ENCODE measurements at places on chromosomes 2 and 18.

DNA sequence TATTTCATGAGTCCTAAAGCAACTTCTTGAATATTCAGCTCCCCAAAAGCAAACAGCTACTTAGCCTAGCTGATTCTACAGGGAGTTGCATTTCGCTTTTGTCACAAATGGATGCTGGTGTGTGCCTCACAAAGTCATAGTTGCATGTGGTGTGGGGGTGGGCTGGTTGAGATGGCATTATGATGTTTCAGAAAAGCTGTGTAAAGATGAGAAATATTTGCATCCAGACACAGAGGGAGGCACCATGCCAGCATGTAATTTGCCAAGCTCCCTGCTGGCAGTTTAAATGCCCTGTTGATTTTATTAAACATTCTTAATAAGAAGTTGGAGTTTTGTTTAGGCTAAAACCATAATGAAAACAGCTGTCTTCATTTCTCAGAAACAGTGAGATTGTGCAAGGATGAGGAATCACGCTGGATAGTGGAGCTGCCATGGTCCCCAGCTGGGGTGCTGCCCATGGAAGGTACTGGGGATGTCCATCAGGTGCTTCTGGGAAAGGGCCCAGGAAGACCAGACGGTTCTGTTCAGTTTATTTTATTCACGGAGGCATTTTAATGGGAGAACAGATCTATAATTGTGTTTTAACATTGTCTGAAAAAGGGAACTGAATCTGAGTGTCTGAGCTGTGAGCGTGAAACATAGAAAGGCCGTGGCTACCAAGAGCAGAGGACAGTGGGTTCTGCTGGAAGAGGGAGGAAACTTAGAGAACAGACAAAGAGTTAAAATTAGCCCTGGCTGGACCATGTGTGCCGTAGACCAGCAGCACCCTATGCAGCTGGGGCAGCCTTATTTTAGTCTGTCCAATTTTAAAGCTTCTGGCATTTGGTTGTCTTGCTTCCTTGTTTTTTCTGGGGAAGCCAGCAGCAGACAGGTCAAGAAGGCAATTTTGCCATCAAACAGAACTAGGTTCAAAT lies 177.1 kb downstream of the FAM210A start:
- DNase-seq, result no peak

DNA sequence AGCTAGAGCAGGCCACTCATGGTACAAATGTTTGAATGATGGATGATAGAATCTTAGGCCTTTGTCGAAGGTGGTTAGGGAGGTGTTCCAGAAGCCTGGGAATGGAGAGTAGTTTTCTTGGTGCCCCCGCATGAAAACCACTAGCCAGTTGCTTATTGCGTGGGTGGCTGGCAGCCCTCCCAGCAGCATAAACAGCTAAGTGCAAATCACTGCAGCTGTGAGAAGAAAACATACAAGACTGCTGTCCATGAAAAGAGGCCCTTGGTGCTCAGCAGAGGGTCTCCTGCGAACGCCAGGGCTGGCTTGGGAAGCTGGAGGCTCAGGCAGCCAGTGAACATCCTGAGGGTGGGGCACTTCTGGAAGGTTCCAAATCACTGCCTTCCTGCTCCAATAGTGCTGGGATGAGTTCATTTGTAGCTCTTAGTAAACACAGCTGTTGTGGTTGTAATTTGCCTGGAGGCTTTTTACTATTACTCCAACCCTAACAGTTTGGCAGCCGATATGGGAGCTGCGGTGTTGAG lies 118.8 kb downstream of the MGAT5 start:
- no peak for DNase-seq

DNA sequence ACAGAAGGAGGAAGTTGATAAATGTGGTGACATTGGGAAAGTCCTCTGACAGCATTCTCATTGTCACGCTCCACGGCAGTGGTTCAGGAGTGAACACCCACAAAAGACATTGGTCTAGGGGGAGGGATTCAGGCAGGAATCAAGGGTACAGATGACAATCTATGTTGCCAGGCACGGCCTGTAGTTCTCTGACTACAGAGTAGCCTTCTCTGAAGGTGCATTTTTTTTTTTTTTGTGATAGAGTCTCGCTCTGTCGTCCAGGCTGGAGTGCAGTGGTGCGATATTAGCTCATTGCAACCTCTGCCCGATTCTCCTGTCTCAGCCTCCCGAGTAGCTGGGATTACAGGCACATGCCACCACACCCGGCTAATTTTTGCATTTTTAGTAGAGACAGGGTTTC lies 7.4 kb upstream of the MOB1A start:
- peak; percentile 98 for DNase-seq

GRCh38 chr2:211837706-211838105 lies 700.9 kb downstream of the ERBB4 start:
- DNase-seq, result no peak

DNA sequence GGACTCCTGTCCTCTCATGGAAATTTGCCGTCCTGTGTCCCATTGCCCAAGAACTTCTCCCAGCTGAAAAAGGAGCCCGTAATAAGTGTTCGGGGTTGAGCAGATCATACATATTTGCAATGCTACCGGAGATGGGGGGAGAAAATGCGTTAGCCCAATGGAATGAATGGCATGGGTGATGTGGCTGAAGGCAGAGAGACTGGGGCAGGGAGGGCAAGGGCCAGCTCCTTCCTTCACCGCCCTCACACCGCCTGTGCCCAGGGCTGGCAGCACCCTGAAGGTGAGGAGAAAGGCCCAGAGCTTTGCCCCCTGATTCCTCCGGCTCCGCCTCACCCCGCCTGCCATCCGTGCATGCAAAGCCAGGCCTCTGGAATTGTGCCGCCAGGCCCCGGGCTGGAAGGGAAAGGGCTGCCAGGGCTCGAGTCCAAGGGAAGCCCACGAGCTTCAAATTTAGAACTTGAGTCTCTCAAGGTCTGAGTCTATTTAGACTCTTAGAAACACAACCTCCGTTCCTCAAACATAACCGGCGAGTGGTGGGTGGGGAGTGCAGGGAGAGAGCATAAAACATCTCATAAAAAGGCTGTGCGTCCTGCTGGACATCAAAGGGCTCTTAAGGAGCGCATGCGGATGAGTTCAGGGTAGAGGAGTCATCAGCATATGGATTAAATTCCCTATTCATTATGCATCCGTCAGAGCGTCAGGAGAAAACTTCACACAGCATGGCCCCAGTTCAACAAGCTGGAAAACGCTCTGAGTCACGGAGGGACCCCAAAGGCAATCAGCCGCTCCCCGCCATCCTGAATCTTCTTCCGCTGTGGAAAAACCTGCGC lies 121.7 kb upstream of the GLI2 start:
- no peak for DNase-seq

DNA sequence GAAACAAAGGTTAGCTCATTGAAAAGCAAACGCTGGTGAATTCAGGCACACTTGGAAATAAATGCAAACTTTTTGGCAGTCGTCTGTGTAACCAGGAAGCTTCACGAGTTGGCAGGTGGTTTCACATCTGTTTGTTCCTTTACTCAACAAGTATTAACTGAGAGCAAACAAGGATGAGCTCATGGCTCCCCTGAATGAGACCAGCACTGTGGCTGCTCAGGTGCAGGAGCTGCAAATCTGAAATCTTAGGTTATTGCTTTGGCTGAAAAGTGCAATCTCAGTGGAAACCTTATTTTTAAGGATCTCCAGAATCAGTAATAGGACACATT lies 46.3 kb downstream of the SH3RF3 start:
- no peak for DNase-seq

DNA sequence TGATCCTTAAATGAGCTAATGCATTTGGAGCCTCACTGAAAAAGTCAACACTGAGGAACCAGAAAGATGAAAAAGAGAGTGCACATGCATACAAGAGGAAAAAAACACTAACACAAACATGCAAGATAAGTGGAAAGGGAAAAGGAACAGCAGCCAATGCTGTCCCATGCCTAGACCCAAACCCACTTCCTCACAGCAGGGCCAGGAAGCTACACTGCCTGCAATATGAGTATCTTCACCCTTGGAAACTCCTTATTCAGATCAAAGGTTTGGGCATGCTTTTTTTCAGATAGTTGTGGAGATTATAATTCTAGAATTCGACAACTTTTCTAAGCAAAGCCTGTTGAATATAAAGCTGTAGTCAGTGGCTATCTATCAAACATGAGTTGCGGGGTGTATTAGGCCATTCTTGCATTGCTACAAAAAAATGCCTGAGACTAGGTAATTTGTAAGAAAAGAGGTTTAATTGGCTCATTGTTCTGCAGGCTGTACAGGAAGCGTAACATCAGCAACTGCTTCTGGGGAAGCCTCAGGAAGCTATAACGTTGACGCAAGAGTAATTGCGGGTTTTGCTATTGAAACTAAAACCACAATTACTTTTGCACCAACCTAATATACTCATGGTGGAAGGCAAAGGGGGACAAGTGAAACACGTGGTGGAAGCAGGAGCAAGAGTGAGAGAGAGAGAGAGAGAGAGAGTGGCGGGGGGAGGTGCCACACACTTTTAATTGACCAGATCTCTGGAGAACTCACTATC lies 138.2 kb downstream of the MBD2 start:
- DNase-seq, result peak; percentile 75

- DNase-seq, result peak; percentile 85
Observed at GRCh38 chr2:106192752-106193689, 1.1 kb downstream of the UXS1 start.

DNA sequence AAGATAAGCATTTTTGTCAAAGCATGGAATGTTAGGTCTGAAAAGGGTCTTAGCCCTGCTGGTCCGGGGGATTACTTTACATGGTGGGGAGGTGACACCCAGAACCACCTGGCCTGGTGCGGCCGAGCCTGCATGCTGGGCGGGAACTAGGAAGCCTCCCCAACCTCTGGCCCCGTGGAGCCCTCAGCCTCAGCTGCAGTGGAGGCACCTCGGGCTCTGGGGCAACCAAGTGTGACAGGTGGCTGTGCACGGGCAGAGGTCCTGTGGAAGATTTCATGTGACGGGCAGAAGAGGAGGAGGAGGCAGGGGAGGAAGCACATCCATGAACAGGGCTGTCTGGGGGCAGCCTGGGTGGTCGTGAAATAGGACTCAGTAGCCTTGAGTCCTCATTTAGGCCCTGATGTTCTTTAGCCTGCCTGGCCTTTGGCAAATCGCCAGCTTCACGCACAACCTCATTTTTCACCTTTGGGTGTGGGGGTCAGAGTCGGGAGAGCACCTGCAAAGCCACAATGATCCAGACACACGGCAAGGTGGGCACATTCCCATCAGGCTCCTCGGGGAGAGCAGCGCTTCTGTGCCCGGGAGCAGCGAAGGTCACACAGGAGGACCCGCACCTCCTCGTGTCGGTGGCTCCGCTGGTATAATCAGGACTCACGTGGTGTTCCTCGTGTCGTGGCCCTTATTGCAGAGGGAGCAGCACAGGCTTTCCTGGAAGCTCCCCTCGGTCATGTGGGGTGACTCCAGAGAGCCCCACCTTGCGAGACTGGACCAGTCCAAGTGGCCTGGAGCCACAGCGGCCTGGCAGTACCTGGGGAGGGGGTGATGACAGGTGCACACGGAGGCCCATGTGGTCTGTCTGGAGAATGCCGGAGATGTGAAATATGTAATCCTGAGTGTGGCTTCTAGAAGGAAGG lies 13.9 kb downstream of the CNDP2 start:
- DNase-seq, result no peak

- no peak for DNase-seq
Observed at GRCh38 chr2:160261732-160262131, 61.7 kb upstream of the ITGB6 start.

DNA sequence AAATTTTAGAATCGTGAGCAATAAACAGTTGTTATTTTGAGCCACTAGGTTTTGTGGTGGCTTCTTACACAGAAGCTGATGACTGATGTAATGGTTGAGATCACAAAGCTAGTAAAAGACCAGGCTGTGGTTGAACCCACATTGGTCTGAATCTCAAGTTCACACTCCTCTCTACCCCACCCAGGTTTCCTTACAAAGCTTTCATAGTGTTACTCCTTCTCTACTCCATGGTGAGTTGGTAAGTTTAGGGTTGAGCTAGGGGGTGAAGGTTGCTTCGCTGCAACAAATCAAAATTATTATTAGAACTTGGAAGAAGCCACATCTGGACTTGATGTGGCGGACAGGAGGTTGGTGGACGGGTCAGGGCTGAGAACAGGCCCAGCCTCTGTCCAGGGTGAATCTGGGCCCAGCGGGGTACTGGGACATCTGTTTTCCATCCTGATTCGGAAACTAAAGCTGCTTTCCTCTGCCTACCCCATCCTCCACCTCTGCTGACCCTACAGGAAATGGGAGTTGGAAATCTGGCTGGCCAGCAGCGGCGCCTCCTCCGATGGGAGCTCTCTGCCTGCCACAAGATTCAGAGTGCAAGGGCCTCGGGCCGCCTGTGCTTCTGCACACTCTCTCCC lies 86.3 kb downstream of the ZFP36L2 start:
- DNase-seq, result no peak

DNA sequence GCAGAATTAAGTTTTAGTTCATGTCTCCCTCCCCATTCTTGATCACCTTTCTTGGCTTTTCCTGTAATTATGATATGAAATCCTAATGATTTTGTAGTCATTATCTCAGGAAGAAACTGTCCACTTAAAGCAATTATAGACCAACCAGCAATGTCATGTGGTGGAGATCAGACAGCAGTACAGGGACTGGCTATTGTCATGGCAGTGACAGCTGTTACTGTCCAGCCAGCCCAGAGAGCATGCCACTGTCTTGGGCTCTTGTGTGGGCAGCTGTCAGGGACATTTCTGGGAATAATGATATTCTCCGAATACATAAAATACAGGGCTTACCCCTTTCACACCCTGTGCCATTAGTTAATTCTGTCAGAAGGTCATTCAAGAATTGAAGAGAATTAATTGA lies 355.3 kb upstream of the RAB12 start:
- no peak for DNase-seq

GRCh38 chr2:10721396-10722251 lies at the start of gene ATP6V1C2:
ATP6V1C2 (plus strand) TSS chr2:10721630; CDS start chr2:10722850, 1,220 bp downstream.
- no peak for DNase-seq

- DNase-seq, result no peak
Observed at GRCh38 chr2:55025627-55026026, 24.6 kb downstream of the RTN4 start.

GRCh38 chr2:1150724-1151511 lies 200.3 kb downstream of the SNTG2 start:
- DNase-seq, result no peak

- no peak for DNase-seq
Observed at GRCh38 chr2:169118060-169118459, 48.7 kb downstream of the DHRS9 start.

GRCh38 chr2:30283931-30284565 lies 52.7 kb downstream of the LBH start:
- DNase-seq, result no peak

- DNase-seq, result no peak
Observed at GRCh38 chr18:56003009-56003719, 415.2 kb upstream of the TCF4 start.

DNA sequence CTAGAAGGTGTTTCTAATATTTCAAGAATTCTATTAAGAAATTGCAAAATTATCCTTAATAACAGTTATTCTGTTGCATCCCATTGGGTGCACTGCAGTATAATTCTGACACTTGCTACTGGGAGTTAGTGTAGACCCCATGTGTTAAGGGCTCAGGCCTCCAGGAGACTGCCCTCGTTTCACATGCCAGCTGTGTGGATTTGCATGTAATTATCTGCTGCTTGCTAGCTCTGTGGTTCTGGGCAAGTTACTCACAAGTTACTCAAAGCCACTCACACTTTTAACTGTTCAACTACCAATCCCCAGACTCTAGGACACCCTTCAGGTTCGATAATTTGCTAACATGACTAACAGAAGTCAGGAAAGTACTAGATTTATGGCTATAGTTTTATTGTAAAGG lies 38.6 kb downstream of the ST6GAL2 start:
- DNase-seq, result no peak

Data from AML-193 (cell line).